ENCODE measurements at places on chromosomes 7 and 10.

DNA sequence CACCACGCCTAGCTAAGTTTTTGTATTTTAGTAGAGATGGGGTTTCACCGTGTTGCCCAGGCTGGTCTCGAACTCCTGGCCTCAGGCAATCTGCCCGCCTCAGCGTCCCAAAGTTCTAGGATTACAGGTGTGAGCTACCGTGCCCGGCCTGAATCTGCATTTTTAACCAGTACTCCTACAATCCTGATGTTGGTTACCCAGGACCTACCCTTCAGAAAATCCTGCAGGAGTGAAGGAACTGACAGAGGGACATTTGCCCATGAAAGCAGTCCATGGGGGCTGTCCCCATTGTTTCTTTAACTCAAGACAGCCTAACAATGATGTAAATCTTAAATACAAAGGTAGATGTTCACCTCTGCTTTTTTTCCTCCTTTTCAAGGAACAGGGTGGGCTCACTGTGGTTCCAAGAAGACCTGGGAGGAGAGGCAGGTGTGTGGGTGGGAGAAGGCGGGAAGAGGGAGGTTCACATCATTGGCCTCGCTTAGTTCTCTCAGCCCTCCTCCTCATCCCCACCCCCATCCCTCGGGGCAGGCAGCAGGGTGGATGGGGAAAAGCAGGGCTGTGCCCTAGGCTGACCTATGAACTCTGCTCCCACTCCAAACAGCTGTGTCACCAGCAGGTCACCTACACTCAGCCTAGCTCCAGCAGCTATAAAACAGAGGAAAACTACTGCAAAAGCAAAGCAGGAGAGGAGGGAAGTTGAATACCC lies 13.5 kb downstream of the LRRC20 start:
- DNase-seq = no peak

DNA sequence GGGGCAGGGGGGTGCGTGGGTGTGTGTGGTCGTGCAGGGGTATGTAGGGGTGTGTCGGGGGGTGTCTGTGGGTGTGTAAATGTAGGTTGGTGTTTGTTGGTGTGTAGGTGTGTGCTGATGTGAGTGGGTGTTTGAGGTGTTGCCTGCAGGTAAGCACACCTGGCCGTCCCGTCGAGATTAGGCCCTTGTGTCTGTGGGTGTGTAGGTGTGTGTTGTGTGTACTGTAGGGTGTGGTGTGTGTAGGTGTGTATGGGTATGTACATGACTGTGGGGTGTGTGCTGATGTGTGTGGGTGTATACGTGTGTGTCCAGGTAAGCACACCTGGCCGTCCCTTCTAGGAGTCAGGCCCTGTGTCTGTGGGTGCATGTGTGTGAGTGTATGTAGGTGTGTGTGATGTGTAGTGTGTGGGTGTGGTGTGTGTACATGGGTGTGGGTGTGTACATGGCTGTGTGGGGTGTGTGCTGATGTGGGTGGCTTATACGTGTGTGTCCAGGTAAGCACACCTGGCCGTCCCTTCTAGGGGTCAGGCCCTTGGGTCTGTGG lies 15.8 kb downstream of the FAM20C start:
- DNase-seq = no peak

DNA sequence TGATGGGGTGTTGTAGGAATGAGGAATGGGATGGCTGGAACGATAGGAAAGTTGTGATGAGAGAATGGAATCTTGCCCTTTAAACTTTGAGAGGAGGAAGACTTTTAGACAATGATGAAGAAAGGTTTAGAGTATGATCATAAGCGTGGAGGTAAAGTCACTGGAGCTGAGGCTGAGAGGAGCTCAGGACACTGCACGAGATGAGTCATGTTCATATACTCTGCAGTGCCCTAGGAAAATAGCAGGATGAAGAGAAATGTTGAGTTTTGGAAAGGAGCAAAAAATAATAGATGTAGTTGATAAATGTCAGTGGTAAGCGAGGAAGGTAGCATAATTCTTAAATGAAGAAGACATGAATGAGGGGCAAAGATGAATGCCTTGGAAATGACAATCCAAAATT lies 28.3 kb upstream of the CUL1 start:
- DNase-seq = no peak

DNA sequence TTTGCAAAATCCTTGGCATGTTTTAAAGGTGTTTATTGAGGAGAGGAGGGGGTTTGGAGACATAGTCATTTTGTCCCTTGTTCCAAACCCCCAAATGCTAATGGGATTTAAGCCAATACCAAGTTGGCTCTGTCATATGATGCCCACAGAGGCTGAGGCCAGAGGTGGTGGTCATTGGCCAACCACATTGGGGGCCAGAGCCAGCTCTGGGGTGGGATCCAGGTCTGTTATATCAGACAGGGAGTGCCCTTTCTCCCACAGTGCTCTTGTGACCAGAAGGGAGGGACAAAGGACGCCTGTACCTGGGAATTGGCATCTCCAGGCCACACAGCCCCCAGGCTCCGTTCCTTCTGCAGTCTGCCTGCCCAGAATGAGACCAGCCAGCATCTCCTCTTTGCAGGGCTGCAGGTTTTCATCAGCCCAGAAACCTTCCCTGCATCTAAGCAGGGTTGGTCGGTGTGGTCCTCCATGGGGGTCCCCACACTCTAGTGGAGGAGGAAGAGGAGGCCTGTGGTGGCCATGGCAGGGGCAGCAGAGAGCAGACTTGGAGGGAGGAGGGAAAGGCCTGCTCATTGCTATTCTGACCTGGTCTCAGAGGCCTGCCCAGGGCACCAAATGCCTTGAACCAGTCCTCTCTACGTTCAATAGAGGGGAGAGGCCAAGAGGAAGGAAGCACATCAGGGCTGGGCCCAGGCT lies 17.9 kb downstream of the ADCYAP1R1 start:
- no peak for DNase-seq

DNA sequence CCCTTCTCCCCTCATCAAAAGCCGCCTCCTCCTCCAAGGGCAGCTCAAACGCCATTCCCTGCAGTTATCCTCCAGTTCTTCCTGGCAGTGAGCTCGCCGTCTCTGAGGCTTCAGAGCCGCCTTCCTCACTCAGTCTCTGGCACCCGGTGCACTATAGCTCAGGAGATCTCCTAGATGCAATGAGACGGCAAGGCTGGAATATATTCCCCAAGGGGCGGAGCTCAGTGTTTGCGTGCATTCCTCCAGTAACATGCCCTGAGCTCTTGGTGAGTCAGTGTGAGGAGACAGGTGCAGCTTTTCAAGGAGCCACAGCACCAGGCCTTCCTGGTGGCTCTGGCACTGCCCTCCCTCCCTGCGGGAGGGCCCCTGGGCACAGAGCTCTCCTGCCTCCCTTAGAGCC lies 512.6 kb upstream of the FOXK1 start:
- no peak for DNase-seq

DNA sequence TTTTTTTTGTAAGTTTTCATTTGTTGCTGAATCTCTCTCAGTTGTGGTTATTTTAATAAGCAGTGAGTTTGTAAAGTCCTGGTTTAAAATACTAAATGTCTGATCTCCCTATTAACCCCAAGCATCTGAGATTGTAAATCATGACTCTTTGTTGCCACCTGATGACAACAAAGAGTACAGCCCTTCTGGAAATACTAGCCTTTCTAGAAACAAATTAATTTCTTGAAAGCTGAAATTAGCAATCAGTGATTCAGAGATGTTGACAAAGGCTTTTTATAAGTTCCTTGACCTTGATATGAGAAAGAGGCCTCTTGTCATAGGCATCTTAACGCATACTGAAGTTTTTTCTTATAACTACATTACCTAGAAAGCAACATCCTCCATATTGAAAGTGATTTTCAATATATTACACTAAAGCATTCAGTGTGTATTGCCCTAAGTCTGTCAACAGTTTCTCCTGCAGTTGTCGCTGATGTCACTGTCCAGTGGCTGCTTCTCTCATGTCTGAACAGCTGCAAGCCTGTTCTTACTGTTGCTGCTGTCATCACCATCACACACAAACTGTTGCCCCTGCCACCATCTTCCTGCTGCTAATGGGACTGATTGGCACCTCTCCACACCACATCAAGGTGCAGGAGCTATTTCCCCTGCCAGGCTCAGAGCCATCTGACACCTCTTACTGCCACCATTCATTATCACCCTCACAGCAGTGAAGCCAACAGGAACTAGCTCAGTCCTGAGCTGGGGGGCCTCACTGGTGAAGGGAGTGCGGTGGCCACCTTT lies 95.1 kb upstream of the LRGUK start:
- DNase-seq = no peak

DNA sequence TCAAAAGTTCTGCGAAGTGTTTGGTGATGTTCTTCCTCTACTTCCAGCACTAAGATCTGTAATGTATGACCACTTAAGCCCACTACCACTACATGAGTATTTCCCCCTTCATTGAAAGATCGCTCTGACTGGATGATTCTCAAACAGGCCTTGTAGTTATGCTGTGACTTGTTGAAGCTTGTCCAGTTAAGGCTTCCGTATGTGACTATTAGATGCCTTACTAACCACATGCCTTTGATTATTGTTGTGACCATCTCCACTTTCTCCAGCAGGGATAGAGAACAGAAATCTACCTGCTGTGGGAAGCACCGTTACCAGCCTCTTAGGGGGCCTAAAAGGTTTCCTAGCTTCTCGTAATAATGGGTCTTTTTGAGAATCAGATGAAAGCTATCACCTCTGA lies 81.1 kb downstream of the NOC3L start:
- DNase-seq = no peak

GRCh38 chr7:46671108-46671769 lies 750.2 kb upstream of the IGFBP3 start:
- no peak for DNase-seq

DNA sequence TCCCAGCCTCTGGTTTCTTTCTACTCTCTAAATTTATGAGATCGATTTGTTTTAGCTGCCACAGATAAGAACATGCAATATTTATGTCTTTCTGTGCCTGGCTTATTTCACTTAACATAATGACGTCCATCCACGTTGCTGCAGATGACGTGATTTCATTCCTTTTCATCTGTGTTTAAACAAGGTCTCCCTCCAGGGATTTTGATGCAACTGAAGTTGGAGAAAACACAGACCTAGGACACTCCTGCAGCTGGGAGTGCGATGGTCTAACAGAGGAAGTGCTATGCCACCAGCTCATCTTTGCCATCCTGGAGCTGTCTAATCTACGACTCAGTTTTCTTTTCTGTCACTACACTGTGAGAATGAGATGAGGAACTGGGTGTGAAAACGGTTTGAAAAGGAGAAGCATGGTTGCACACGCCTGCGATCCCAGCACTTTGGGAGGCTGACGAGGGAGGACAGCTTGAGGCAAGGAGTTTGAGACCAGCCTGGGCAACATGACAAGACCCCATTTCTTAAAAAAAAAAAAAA lies 1.5 kb upstream of the KCTD7 start:
- no peak for DNase-seq

GRCh38 chr10:125742465-125742864 lies 23.0 kb downstream of the EDRF1 start:
- no peak for DNase-seq

- no peak for DNase-seq
Measured at GRCh38 chr10:70539471-70539870, 60.9 kb downstream of the PALD1 start.

DNA sequence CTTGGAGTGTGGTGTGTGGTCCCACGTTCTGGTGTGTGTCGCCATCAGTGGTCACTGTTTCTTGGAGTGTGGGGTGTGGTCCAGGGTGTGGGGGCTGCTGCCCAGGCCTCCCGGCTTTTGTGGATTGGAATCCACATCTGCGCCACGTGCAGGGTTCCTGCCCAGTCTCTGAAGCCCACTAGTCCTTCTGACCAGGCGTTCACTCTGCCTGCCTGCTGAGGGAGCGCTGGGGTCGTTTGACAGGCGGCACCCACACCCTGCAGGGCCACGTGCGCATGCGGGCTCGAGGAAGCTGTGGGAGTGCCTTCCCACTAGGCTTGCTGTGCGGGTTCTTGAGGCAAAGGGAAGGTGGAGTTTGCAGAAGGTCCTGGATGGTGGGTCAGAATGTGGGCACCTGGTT lies 51.4 kb downstream of the INPP5A start:
- no peak for DNase-seq

- no peak for DNase-seq
Measured at GRCh38 chr10:14508725-14509124, 178.0 kb upstream of the FRMD4A start.

GRCh38 chr7:35731349-35731748 lies 36.4 kb upstream of the HERPUD2 start:
- DNase-seq = no peak

GRCh38 chr7:20280475-20281351 lies 50.0 kb upstream of the ITGB8 start:
- no peak for DNase-seq

DNA sequence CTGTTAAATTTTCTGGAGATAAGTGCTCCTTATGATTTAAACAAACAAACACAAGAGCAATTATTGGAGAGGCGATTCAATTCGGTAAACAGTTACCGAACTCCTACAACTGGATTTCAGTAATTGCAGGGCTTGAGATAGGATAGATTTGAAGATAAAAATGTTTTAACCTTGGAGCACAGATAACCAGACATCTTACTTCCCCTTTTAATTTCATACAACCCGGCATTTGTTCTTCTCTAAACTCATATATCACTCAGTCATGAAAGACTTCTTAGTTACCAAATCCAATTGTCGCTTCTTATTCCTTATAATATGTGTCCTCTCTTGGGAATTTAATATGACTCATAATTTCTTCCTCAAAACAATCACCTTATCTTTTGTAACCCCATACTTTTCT lies 235.9 kb upstream of the CSTF2T start:
- no peak for DNase-seq

DNA sequence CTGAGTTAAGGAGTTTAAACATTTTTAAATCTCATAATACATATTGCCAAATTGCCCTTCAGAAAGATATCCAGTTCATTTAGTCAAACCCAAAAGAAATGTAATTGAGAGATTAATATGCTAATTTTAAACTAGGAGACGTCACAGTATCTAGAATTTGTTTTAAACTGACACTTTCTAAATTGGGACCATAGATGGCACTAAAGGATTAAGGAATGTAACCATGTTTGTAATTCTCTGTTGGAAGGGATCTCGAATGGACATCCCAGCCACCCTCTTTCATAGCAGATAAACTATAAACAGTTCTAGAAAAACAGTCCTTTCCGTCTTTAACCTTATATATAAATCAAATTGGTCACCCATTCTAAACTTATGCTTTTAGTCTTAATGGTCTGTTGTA lies 30.0 kb upstream of the SAMD9L start:
- DNase-seq = no peak

DNA sequence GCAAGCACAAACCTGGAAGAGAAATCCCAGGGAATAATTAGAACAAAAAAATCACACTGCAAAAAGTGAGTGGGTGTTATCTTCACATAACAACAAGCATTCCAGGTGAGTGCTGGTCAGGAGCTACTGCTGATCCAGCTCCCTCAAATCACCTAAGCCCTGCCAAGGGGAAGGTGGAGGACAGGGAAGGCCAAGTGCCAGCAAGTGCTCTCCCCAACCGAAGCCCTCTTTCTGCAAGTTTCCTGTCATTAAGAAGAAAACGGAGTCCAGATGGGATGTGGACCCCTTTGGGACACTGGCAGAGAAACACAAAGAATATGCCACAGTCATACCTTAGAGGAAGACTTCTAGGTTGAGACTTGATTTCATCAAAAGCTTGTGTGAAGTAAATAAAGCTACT lies 933.0 kb upstream of the ZNF722 start:
- no peak for DNase-seq

DNA sequence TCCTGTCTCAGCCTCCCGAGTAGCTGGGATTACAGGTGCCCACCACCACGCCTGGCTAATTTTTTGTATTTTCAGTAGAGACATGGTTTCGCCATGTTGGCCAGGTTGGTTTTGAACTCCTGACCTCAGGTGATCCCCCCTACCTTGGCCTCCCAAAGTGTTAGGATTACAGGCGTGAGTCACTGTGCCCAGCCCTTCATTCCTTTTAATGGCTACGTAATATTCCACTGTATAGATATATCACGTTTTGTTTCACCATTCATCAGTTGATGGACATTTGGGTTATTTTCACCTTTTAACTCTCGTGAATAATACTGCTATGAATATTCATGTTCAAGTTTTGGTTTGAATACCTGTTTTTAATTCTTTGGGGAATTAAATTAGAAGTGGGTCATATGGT lies 44.6 kb upstream of the CYCS start:
- no peak for DNase-seq

All from islet precursor cell (in vitro differentiated cells).